ENCODE measurements at places on chromosomes 4 and X.

- DNase-seq: no peak
Measured at GRCh38 chrX:150935467-150935866, 37.0 kb upstream of the CD99L2 start.

- no peak for DNase-seq
Measured at GRCh38 chr4:176641237-176641636, 151.5 kb downstream of the VEGFC start.

DNA sequence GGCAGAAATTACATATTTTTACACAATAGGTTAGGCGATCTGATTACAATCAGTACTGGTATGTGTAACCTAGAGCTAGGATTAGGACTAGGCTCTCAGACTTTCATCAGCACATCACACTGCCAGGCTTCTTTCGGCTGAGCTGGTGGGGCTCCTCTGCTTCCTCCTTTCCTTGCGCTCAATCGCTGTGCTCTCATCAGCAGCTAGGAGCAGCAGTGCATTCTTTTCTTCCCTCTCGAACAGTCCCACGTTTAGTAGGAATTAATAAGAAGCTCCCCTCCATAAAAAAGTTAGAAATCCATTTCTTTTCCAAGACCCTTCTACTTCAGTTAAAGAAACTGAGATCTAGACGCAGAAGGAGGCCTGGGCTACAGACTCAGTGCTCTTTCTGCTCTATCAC, 350.4 kb downstream of the SPRY1 start:
- no peak for DNase-seq

- DNase-seq: no peak
Measured at GRCh38 chr4:184151988-184152485, 65.6 kb downstream of the ENPP6 start.

DNA sequence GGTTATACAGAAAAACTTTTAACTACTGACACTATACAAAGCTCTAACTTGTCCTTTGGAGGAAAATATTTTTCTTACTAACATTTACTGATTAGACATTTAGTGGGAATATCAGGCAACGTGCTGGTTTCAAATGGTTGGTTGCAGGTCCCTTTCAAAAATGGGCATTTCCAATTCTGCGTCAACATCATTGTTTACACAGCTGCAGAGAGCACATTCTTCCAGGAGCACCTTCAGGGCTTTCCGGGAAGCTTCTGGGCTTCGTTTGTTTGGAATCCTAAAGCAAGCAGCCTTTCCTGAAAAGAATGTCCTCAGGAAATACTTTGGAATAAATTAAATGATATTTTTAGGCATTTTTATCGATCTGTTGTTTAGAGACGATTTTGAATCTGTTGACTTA, 289.7 kb downstream of the TRIML1 start:
- no peak for DNase-seq

GRCh38 chr4:153333874-153334273, 10.6 kb upstream of the MND1 start:
- no peak for DNase-seq

- no peak for DNase-seq
Measured at GRCh38 chrX:22730542-22730941, 269.2 kb upstream of the DDX53 start.

DNA sequence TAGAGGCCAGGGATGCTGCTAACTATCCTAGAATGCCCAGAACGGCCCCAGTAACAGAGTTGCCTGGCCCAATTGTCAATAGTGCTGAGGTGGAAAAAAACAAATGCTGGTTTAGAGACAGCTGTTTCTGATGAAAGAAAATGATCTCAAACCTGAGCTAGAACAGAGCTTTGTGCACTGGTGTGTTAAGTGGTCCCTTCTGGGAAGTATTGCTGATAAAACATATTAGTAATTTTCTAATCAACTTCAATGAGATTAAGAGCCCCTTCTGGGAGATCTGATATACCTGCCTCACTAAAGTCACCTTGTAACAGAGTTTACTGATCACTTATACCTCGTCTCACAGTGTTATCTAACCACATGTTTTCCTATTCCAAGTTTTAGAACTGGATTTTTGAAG, 42.1 kb downstream of the SMPX start:
- no peak for DNase-seq

- DNase-seq: no peak
Measured at GRCh38 chrX:102966701-102967100, 29.6 kb downstream of the RAB40AL start.
